ENCODE measurements at places on chromosomes 1 and 21.

DNA sequence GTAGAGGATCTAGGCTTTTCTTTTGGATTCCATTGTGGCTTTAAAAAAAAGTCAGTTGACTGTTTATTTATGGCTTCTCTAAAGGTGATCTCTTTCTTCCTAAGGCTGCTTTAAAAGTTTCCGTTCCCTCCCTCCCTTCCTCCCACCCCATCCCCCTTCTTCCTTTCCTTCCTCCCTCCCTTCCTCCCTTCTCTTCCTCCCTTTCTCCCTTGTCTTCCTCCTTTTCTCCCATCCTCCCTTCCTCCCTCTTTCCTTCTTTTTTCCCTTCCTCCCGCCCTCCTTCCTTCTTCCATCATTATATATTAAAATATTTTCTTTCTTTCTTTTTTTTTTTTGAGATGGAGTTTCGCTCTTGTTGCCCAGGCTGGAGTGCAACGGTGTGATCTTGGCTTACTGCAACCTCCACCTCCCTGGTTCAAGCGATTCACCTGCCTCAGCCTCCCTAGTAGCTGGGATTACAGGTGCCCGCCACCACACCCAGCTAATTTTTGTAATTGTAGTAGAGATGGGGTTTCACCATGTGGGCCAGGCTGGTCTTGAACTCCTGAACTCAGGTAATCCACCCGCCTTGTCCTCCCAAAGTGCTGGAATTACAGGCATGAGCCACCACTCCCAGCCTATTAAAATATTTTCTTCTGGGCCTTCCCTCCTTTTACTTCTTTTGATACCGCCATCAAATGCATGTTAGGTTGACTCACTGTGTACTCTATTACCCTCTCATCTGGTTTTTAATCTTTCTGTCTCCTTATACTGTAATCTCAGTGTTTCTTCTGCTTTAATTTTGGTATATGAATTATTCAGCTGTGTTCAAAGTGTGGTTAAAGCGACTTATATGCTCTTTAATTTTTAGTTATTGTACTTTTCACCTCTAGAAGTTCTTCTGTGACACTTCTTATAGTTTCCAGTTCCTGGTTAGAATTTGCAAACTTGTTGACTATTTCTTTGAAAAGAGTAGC is 59.2 kb upstream of the ATP5PO start:
- H3K36me3 ChIP-seq, result peaks cover 3% of the 10 kb centered on the region
- peak overlapping the region; percentile 67 for H3K27ac ChIP-seq
- H3K4me3 ChIP-seq, result no peak overlapping the region
- no peak for DNase-seq

DNA sequence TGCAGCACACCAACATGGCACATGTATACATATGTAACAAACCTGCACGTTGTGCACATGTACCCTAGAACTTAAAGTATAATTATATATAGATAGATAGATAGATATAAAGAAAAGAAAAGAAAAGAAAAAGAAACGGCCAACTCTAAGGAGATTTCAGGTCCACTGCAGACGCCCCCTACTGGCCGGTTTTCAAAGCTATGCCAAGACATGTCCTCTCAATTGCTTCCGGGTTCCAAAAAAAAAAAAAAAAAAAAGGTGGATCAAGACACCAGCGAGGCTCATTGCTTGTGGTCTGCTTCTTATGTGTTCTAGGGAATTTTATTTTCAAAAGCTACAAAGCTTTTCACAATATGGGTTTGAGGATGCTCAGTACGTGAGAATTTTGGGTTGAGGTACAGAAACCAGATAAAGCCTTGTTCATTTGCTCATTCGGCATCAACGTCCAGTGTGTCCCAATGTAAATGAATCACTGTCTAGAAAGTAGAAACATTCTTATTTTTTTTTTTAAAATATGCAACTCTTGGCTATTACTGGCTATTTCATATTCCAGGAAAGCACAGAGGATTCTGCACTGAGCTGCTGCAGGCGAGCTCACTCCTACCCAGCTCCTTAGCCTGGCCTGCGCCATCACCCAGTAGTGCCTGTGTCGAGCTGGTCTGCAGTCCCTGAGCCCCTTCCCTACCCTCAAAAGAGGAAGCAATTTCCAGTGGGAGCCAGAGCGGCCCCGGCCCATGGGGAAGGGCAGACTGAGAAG is 643.0 kb downstream of the KIF26B start:
- H3K27me3 ChIP-seq, result no peaks in the 10 kb centered on the region
- no peak overlapping the region for H3K27ac ChIP-seq
- DNase-seq, result no peak
- no peaks in the 10 kb centered on the region for H3K4me1 ChIP-seq
- no peaks in the 10 kb centered on the region for H3K36me3 ChIP-seq

- DNase-seq, result no peak
- no peaks in the 10 kb centered on the region for H3K4me1 ChIP-seq
- no peaks in the 10 kb centered on the region for H3K27me3 ChIP-seq
- no peaks in the 10 kb centered on the region for H3K36me3 ChIP-seq
Observed at GRCh38 chr21:34186109-34186719, 112.8 kb downstream of the MRPS6 start.

DNA sequence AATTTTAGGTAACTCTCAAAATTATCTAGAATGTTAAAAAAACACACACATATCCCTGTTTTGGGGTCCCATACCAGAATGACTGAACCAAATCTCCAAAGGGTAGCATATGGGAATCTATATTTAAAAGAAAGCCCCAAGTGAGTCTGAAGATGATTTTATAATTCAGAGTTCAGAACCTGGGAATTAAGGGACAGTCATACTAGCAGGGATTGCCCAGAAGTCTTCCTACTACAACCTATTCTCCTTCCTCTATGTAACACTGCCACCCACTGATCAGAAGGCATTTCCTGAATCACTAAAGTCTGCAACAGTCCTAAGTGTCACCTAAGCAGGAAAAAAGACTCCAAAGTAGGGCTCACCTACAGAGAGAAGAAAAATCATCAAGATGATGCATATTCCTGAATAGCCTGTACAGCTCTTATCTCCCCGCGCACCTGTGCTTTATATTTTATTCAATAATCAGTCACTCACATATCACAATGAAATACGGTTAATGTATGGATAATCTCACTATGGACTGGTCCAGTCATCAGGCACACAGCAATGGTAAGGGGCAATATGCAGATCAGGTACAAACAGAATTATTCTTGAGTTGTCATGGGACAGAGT is 4.9 kb downstream of the RGS1 start:
- H3K27me3 ChIP-seq, result no peaks in the 10 kb centered on the region
- peaks cover 6% of the 10 kb centered on the region for H3K4me1 ChIP-seq
- H3K27ac ChIP-seq, result no peak overlapping the region
- no peak for DNase-seq
- H3K4me3 ChIP-seq, result no peak overlapping the region

- no peak overlapping the region for H3K4me3 ChIP-seq
- H3K4me1 ChIP-seq, result no peaks in the 10 kb centered on the region
- no peaks in the 10 kb centered on the region for H3K36me3 ChIP-seq
- no peak overlapping the region for H3K27ac ChIP-seq
Observed at GRCh38 chr1:184615301-184615700, 139.4 kb downstream of the EDEM3 start.

- no peaks in the 10 kb centered on the region for H3K4me1 ChIP-seq
- no peak overlapping the region for H3K4me3 ChIP-seq
- no peak overlapping the region for H3K27ac ChIP-seq
- no peaks in the 10 kb centered on the region for H3K36me3 ChIP-seq
- H3K27me3 ChIP-seq, result no peaks in the 10 kb centered on the region
- DNase-seq, result no peak
Observed at GRCh38 chr1:225825078-225825477, 15.2 kb downstream of the EPHX1 start.

DNA sequence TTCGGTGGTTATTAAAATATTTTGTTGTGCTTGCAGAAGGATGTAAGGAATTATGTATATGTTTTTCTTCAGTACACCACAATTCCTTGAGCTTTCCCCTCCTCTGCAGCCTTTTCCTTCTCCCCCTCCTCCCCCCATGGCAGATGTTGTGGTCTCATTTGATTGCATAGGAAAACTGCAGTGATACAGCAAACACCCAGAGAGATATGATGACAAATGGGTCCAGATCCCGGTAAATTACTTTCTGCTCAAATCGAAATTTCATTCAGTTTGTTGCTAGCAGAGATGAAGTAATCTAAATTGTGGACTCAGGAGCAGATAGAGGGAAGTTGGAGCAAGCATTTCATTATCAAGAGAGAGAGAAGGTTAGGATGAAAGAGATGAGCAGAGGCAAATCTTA is 9.9 kb downstream of the LMO4 start:
- H3K27ac ChIP-seq, result no peak overlapping the region
- no peak for DNase-seq
- H3K4me3 ChIP-seq, result no peak overlapping the region

DNA sequence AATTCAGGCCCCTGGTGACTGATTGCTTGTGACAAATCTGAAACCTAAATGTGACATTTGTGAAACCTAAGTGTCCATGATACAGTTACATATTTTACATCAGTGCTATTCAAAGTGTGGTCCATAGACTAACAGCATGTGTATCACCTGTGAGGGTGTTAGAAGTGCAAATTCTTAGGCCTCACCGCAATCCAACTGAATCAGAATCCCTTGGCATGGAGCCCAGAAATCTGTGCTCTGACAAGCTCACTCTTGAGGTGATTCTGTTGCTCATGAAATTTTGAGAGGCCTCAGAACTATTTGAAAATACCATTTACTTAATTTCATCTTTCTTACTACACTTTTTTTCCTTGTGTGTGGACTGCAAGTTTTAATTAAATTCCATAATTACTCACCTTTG is 587.9 kb downstream of the ADGRL2 start:
- no peak for DNase-seq
- H3K4me1 ChIP-seq, result no peaks in the 10 kb centered on the region
- H3K27ac ChIP-seq, result no peak overlapping the region
- no peaks in the 10 kb centered on the region for H3K27me3 ChIP-seq
- H3K36me3 ChIP-seq, result no peaks in the 10 kb centered on the region
- no peak overlapping the region for H3K4me3 ChIP-seq

GRCh38 chr1:18989176-18989799 is 32.8 kb upstream of the IFFO2 start:
- no peak overlapping the region for H3K4me3 ChIP-seq
- H3K4me1 ChIP-seq, result no peaks in the 10 kb centered on the region
- H3K36me3 ChIP-seq, result no peaks in the 10 kb centered on the region
- no peak overlapping the region for H3K27ac ChIP-seq
- no peaks in the 10 kb centered on the region for H3K27me3 ChIP-seq

GRCh38 chr1:246565751-246566127 is 322 bp downstream of the TFB2M start:
- H3K27me3 ChIP-seq, result no peaks in the 10 kb centered on the region
- H3K27ac ChIP-seq, result peak overlapping the region; percentile 88
- H3K36me3 ChIP-seq, result peaks cover 4% of the 10 kb centered on the region
- peak overlapping the region; percentile 94 for H3K4me3 ChIP-seq

DNA sequence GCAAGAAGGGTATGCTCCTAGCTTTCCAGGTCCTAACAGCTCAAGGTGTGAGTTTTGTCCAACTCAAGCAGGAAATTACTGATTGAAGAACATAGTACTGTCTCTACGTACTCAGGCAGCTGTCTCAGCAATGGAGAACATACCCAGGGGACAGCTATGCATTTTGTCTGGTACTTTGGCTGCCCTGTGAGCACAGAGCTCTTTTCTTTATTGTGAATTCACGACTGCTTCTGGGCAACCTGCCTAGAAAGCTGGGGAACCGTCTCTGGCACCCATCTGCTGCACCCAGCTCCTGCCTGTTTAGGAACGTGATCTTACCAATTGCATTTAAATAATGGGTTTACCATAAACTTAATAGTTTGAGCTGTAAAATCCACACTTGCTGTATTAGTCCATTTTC is 258.1 kb downstream of the HHAT start:
- no peaks in the 10 kb centered on the region for H3K27me3 ChIP-seq
- H3K4me3 ChIP-seq, result no peak overlapping the region
- DNase-seq, result no peak
- no peak overlapping the region for H3K27ac ChIP-seq
- H3K36me3 ChIP-seq, result no peaks in the 10 kb centered on the region

DNA sequence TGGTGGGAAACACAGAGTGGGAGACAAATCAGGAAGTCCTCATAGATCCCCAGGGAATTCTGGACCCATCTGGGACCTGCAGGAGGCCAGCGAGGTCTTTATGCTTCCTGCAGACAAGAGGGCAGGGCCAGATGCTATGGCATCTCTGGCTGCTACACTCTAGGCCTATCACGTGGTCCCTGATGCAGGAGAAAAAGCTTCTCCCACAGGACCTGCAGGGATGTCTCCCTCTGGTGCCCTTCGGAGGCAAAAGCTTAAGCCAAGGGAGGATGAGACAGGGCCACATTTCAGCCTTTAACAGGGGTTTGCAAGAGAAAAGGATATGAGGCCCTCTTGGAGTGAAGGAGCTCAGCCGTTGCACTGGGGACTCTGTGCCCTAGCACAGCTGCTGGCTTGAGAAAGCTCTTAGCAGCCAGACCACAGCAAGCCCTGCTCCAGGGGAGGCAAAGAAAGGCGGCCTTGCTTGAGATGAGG is 243.0 kb downstream of the C1orf94 start:
- no peak for DNase-seq
- H3K27me3 ChIP-seq, result peaks cover 4% of the 10 kb centered on the region
- no peak overlapping the region for H3K27ac ChIP-seq
- no peaks in the 10 kb centered on the region for H3K36me3 ChIP-seq
- no peaks in the 10 kb centered on the region for H3K4me1 ChIP-seq

DNA sequence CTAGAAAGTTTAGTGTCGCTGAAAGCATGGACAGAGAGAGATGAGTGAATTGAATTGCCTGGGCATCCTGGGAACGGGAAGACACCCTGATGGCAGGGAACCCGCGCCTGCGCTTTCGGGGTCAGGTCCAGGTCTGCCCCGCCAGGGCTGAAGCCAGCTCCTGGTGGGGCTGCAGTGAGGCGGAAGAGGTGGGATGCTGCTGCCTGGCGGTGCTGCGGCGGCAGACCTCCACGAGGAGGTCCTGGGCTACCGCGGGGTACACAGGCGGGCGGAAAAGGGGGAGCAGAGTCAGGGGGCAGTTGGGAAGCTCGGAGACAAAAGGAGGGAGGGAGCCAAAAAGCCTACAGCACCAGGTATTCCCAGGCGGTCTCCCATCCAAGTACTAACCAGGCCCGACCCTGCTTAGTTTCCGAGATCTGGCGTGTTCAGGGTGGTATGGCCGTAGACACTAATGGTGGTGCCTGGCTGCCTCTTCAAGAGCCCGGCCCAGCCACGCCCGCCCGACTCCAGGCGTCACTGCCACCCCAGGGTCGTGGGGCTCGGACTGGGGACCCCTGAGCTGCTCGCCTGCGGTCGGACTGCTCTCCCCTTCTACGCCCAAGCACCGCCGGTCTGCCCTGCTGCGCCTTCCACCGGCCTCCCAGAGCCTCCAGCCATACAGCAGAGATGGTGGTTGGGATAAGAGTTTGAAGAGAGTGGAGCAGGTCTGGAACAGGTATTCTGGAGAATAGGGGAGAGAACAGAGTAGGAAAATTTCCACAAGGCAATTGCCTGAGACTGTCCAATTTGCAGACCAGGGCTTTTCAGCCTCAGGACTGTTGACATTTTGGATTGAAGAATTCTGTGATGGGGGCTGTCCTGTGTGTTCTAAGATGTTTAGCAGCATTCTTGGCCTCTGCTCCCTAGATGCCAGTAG is 46.1 kb downstream of the MDM4 start:
- H3K36me3 ChIP-seq, result peaks cover 19% of the 10 kb centered on the region
- no peak for DNase-seq
- no peak overlapping the region for H3K4me3 ChIP-seq
- peaks cover 29% of the 10 kb centered on the region for H3K4me1 ChIP-seq
- H3K27ac ChIP-seq, result no peak overlapping the region

GRCh38 chr1:162062542-162063015 is 6.9 kb upstream of the NOS1AP start:
- H3K27me3 ChIP-seq, result no peaks in the 10 kb centered on the region
- no peaks in the 10 kb centered on the region for H3K36me3 ChIP-seq

All from effector memory CD4-positive, alpha-beta T cell (primary cell).